ENCODE measurements at places on chromosomes 3 and 15.

DNA sequence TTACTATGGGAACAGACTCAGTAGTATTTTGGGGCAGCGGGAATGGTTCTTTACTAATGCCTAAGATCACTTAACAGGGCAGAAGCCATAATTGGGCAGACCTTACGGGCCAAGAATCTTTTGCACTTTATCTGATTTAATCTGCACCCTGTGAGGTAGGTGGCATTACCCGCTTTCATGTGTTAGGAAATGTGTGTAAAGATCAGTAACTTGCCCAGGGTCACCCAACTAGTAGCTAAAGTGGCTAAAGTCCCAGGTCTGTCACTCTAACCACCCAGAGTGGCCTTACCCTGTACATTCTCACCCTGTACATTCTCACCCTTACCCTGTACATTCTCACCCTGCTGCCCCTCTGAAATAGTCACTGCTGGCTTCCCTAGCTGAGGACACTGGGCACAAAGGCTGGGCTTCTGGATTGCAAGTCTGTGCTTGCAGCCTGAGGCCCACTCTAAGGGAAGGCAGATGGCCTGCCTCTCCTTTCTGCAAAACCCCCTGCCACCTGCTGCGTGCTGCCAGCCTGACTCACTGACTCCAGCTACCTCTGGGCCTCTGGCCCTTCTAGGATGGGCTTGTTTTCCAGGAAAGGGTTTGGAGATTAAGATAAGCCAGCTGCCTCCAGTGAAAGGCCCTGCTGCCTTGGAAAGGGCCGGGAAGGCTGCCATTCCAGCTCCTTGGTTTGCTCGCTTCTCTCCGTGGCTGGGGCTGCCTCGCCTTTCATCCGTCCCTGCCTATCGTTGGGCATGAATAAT is 37.5 kb upstream of the MYZAP start:
- DNase-seq, result no peak

GRCh38 chr3:30203301-30203700 is 403.1 kb upstream of the TGFBR2 start:
- peak; percentile 31 for DNase-seq

- no peak for DNase-seq
Observed at GRCh38 chr3:49165771-49166751, at the start of gene CCDC71. Gene CCDC71 (minus strand): TSS chr3:49166331. CDS start chr3:49164208, 2,123 bp downstream.

GRCh38 chr3:143975554-143976152 is 4.0 kb downstream of the DIPK2A start:
- no peak for DNase-seq

DNA sequence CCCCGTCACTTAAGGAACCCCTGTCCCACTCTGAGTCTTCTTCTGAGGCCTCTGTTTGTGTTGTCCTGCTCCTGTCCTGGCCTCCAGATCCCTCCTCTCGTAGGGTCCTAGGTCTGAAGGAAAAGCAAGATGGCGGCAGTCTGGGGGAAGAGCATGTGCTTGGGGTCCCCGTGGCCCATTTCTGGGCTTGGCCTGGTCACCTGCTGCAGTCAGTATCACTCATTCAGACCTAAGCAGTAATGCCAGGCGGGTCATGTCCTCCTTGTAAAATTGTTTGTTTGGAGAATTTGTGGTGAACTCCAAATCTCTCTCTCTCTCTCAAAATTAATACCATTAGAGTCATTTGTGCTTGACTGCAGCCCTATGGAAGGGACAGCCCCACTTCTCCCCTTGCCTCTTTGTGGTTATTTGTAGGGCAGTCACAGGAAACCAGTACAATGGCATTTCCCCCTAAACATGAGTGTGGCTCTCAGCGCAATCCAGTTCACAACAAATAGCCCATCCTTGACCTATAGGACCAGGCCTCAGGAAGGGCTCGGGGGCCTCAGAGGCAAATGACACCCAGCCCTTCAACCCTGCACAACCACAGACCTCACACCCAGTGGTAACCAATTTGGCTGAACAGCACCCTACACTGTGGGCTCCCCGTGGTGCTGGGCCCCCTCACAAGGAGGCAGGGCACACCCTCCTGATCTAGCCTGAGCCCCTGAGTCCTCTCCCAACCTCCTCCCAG is 173.5 kb downstream of the OR4M2 start:
- no peak for DNase-seq

All from AG04449 (cell line).